HFFc6 (cell line): ENCODE measurements at places on chromosomes 4 and X. TPM values are rescaled to one million over a fixed set of nuclear protein-coding genes. Genes with fewer than 3 reads are reported as not detected.

The TSPAN7 gene
- total RNA-seq, result not detected in 2 replicates

The SORBS2 gene
- 0.48 to 3.2 TPM (median 2.5 TPM) in 3 replicates for total RNA-seq

- H3K4me3 ChIP-seq, result peak overlapping the region; percentile 76
- H3K4me1 ChIP-seq, result peaks cover 98% of the 10 kb centered on the region
- H3K27me3 ChIP-seq, result peaks cover 16% of the 10 kb centered on the region
- H3K36me3 ChIP-seq, result peaks cover 84% of the 10 kb centered on the region
- H3K27ac ChIP-seq, result peak overlapping the region; percentile 94
Measured at GRCh38 chr4:7844594-7844991, 95.1 kb downstream of the AFAP1 start.

GRCh38 chrX:40175511-40176350, 78.0 kb upstream of the BCOR start:
- H3K4me3 ChIP-seq, result peak overlapping the region; percentile 82
- peaks cover 28% of the 10 kb centered on the region for H3K4me1 ChIP-seq
- DNase-seq, result peak; percentile 20
- peak overlapping the region; percentile 84 for H3K27ac ChIP-seq

DNA sequence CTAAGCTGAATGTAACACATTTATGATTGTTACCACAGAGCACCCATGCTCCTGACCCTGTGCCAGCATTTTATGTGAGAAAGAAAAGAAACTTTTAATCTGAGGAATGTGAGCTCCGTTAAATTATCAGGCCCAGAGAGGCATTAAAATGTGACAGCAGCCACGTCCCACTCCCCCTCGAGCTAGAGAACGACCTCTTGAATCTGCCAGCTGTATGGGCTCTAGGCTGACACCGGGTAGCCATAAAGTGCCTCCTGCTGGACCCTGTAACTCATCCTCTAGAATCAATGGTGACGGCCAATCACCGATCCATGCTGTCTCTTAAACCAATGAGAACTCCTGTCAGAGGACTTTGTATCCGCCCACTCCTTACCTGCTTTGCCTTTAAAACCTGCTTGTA, 110.2 kb upstream of the ADRA2C start:
- no peak overlapping the region for H3K27ac ChIP-seq
- no peaks in the 10 kb centered on the region for H3K36me3 ChIP-seq
- peak; percentile 13 for DNase-seq
- H3K4me3 ChIP-seq, result no peak overlapping the region
- peaks cover 24% of the 10 kb centered on the region for H3K4me1 ChIP-seq

DNA sequence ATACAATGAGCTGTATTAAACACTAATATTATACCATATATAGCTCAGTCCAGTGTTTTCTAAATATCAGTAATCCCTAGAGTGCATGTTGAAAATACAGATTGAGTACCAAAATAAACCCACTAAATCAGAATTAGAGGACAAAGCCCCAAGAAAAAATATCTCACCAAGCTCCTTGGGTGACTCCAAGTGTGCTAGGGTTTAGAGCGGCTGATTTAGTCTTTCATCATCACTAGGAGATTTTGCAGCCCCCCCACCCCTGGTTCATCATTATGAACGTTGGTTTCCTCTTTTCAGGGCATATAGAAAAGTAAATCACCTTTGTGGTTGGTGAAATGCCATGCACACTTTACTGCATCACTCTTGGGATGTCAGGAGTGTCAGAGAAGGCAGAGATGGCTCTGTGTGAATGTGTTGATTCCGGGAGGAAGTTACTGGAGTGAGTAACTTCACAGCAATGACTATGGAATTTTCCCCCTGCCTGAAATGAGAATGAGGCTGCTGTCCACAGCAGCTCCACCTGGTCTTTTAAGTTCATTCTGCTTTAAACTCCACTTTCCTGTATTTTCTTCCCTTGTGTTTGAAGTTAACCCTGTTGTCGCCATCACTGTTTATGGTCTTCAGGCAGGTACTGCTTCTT, 25.2 kb upstream of the ANAPC4 start:
- peak overlapping the region; percentile 81 for H3K27ac ChIP-seq
- peak; percentile 58 for DNase-seq
- peaks cover 24% of the 10 kb centered on the region for H3K4me1 ChIP-seq
- 0 out of 2 replicates have a peak, but pooled peaks cover 4% of the 10 kb centered on the region for H3K36me3 ChIP-seq
- H3K4me3 ChIP-seq, result no peak overlapping the region
- no peaks in the 10 kb centered on the region for H3K27me3 ChIP-seq

GRCh38 chr4:17811078-17811603, 362 bp downstream of the NCAPG start:
- peaks cover 27% of the 10 kb centered on the region; the same call in 1 of the 2 replicates for H3K36me3 ChIP-seq
- H3K27me3 ChIP-seq, result no peaks in the 10 kb centered on the region; the same call in 1 of the 2 replicates
- H3K4me1 ChIP-seq, result peaks cover 70% of the 10 kb centered on the region
- H3K27ac ChIP-seq, result peak overlapping the region; percentile 99
- DNase-seq, result no peak

DNA sequence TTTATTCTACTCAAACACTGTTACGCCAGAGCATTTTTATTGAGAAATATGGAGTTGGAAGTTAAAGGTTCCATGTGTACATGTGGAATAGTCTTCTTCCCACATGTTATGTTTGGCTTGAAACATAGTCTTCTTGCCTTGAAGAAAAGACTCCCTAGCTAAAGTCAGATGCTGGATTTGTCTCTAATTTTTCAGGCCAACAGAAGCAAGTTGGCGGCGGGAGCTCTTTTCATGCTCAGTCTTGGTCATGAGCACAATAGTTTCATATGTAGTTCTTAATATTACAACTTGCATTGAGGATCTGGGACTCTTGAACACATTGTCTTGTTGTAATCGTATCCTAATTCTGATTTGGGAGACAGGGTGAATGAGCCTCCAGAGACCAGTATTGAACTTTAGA, 19.4 kb downstream of the SEPTIN11 start:
- DNase-seq, result no peak
- peak overlapping the region; percentile 33; the same call in 1 of the 2 replicates for H3K27ac ChIP-seq
- H3K27me3 ChIP-seq, result peaks cover 3% of the 10 kb centered on the region; the same call in 1 of the 2 replicates
- no peak overlapping the region for H3K4me3 ChIP-seq
- H3K36me3 ChIP-seq, result peaks cover 63% of the 10 kb centered on the region

DNA sequence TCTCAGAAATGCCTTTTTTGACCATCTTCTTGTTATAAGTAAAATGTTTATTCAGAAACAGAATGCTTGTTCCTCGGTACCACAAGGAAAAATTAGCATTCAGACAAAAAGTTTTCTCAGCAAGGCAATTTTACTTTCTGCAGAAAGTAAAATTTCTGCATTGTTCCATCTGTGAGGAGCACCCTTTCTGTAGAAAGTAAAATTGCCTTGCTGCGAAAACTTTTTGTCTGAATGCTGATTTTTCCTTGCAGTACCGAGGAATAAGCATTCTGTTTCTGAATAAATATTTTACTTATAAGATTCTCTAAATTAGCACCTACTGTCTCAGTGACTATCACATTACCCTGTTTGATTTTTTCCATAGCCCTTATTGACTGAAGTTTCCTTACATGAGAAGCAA, 24.8 kb downstream of the ITGB1BP2 start:
- H3K27ac ChIP-seq, result no peak overlapping the region
- no peak for DNase-seq
- H3K27me3 ChIP-seq, result no peaks in the 10 kb centered on the region; the same call in 1 of the 2 replicates
- H3K4me1 ChIP-seq, result no peaks in the 10 kb centered on the region
- H3K36me3 ChIP-seq, result peaks cover 12% of the 10 kb centered on the region
- no peak overlapping the region for H3K4me3 ChIP-seq

GRCh38 chr4:153292897-153293741, 51.4 kb upstream of the MND1 start:
- DNase-seq, result no peak
- H3K4me3 ChIP-seq, result no peak overlapping the region
- peaks cover 59% of the 10 kb centered on the region for H3K4me1 ChIP-seq
- no peak overlapping the region; the same call in 1 of the 2 replicates for H3K27ac ChIP-seq
- no peaks in the 10 kb centered on the region for H3K27me3 ChIP-seq

The CDS1 gene
- total RNA-seq, result 0.06 and 0.16 TPM in 2 replicates

The CCKAR gene
- total RNA-seq, result not detected in 3 replicates

The UGT2B17 gene
- total RNA-seq, result not detected in 3 replicates

GRCh38 chr4:19214591-19215186, 1037.0 kb upstream of the SLIT2 start:
- no peaks in the 10 kb centered on the region for H3K36me3 ChIP-seq
- H3K27ac ChIP-seq, result no peak overlapping the region
- H3K27me3 ChIP-seq, result no peaks in the 10 kb centered on the region
- no peak overlapping the region for H3K4me3 ChIP-seq
- peaks cover 20% of the 10 kb centered on the region for H3K4me1 ChIP-seq

The SPANXN4 gene
- not detected in 3 replicates for total RNA-seq

GRCh38 chrX:37075892-37076595, 67.9 kb downstream of the FAM47C start:
- no peaks in the 10 kb centered on the region for H3K27me3 ChIP-seq
- no peak overlapping the region for H3K27ac ChIP-seq
- no peak for DNase-seq
- H3K4me3 ChIP-seq, result no peak overlapping the region

DNA sequence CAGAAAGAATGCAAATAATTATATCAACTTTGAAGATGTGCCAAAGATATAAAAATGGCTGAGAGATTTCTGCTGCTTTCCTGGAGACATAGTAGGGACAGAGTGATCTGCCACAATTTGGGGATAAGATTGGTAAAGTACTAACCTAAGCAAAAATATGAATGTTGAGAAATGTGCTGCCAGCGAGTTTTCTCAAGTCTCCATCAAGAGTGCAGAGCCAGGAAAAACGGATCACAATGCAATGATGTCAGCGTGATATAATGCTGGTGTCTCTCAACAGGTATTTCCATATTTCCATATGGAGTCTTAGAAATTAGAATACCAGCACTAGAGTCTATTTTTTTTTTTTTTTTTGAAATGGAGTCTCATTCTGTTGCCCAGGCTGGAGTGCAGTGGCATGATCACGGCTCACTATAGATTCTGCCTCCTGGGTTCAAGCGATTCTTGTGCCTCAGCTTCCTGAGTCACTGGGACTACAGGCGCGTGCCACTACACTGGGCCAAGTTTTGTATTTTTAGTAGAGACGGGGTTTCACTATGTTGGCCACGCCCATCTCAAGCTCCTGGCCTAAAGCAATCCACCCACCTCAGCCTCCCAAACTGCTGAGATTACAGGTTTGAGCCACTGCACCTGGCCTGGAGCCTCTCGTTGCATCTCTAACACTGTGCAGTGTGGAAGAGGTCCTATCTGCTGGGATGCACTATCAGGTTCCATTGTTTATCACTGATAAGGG, 893.5 kb downstream of the TRIML1 start:
- H3K27me3 ChIP-seq, result no peaks in the 10 kb centered on the region
- peaks cover 24% of the 10 kb centered on the region; the same call in 1 of the 2 replicates for H3K4me1 ChIP-seq
- H3K36me3 ChIP-seq, result no peaks in the 10 kb centered on the region

DNA sequence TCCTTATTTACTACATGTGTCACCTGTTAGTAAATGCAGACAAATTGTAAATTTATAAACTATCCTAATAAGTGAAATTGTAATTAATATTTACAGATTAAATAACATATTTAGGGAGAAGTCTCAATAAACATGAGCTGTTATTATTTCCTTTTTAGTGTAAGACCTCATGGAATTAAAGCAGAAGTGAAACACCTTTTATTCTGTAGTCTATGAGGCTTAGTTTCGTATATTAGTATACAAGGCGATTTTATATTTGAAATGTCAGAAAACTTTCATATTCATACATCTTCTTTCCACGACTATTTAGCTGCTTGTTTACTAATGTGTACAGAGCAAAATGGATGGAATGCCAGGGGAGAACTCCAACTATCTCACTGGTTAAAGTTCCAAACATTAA, 414.4 kb downstream of the ARHGAP24 start:
- H3K27ac ChIP-seq, result no peak overlapping the region
- peaks cover 10% of the 10 kb centered on the region; the same call in 1 of the 2 replicates for H3K36me3 ChIP-seq
- no peak for DNase-seq
- no peaks in the 10 kb centered on the region for H3K27me3 ChIP-seq
- peaks cover 18% of the 10 kb centered on the region for H3K4me1 ChIP-seq
- H3K4me3 ChIP-seq, result no peak overlapping the region

- no peak overlapping the region for H3K27ac ChIP-seq
- no peaks in the 10 kb centered on the region for H3K4me1 ChIP-seq
- DNase-seq, result no peak
- no peak overlapping the region for H3K4me3 ChIP-seq
Measured at GRCh38 chr4:105541420-105541819, 11.0 kb upstream of the ARHGEF38 start.

GRCh38 chr4:23857367-23857959, 32.4 kb downstream of the PPARGC1A start:
- H3K27ac ChIP-seq, result no peak overlapping the region
- no peak overlapping the region for H3K4me3 ChIP-seq
- H3K36me3 ChIP-seq, result no peaks in the 10 kb centered on the region
- DNase-seq, result no peak

- H3K27me3 ChIP-seq, result no peaks in the 10 kb centered on the region
- no peak for DNase-seq
- H3K4me1 ChIP-seq, result no peaks in the 10 kb centered on the region
- H3K4me3 ChIP-seq, result no peak overlapping the region
- no peaks in the 10 kb centered on the region for H3K36me3 ChIP-seq
- H3K27ac ChIP-seq, result no peak overlapping the region
Measured at GRCh38 chr4:85243857-85244256, 231.1 kb upstream of the ARHGAP24 start.

DNA sequence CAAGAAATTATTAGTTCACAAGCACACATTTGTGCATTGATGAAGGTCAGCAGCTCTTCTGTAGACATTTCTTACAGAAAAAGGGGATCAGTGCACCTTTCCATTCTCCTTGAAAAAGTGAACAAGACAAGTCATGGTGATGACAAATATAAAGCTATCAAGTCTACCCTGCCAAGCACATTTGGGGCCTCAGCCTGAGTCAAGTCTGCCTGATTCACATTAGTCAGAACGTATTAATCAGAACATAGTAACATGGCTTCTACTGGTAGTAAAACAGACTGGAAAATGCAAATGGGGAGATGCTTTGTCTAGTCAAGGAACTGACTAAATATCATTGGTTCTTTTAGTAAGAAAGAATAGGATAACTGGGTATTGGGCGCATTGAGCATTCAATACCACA, 2305.1 kb downstream of the PCDH7 start:
- no peak overlapping the region for H3K27ac ChIP-seq
- H3K36me3 ChIP-seq, result no peaks in the 10 kb centered on the region
- no peak for DNase-seq
- H3K4me3 ChIP-seq, result no peak overlapping the region
- H3K4me1 ChIP-seq, result no peaks in the 10 kb centered on the region

- H3K4me3 ChIP-seq, result peak overlapping the region; percentile 18; the same call in 1 of the 2 replicates
- H3K4me1 ChIP-seq, result peaks cover 71% of the 10 kb centered on the region
- H3K36me3 ChIP-seq, result peaks cover 21% of the 10 kb centered on the region; the same call in 1 of the 2 replicates
- DNase-seq, result peak; percentile 55
- peaks cover 3% of the 10 kb centered on the region; the same call in 1 of the 2 replicates for H3K27me3 ChIP-seq
Measured at GRCh38 chr4:168585168-168586091, 88.6 kb downstream of the PALLD start.

The CXorf49 gene
- total RNA-seq, result not detected in 3 replicates
